ENCODE measurements at places on chromosomes 16 and 17. TPM values are rescaled to one million over a fixed set of nuclear protein-coding genes. Genes with fewer than 3 reads are reported as not detected.

GRCh38 chr17:60671482-60671881, 6.2 kb upstream of the BCAS3 start:
- DNase-seq: no peak

DNA sequence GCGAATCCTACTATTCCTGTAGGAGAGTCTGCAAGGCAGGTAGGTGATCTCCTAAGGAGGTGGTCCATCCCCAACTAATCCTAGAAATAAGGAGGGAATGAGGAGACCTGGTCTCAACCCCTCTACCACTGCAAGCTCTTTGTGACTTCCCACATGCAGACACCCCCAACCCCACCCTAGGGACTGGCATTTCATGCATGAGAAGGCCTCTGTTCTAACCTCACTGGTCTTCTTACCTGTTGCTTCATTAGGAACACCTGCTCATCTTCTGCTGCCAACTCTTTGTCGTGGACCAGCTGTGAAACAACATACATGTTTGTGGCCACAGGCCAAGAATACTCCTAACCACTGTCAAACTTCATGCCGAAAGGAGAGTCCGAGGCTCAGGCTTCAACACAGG, 22.6 kb downstream of the DYNC1LI2 start:
- no peak for DNase-seq

- no peak for DNase-seq
Observed at GRCh38 chr17:80813318-80813717, 178.3 kb upstream of the CHMP6 start.

DNA sequence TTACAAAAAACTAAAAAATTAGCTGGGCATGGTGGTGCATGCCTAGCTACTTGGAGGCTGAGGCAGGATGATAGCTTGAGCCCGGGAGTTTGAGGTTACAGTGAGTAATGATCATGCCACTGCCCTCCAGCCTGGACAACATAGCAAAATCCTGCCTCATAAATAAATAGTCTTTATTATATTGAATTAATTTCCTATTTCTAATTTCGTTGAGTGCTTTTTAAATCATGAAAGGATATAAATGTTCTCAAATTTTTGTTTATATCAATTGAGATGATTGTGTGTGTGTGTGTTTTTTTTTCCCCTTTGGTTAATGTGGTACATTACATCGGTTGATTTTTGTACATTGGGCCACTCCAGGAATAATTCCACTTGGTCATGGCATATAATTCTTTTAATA, 32.0 kb upstream of the AQP8 start:
- DNase-seq: no peak

IL17C gene
- total RNA-seq: not detected

All from left cardiac atrium (tissue), 4 donors.